COLO829 (cell line): ENCODE measurements at places on chromosomes 1 and 21.

DNA sequence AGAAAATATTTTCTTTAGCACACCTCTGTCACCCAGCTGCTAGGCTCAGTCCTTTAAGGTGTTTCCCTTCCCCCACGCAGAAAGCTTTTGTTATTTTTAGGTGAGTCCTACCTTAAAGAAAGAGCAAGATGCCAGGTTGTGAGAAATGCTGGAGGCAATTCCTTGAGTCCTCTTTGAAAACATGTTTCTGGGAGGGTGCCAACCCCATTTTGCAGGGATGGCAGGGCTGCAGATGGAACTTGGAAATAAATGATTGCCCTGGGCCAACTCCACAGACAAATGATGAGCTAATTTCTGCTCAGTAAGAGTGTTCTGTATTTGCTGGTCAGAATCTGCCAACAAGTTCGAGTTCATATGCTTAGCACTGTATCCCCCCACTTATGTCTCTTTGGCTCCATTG lies 119.2 kb upstream of the RAB3GAP2 start:
- DNase-seq = no peak

GRCh38 chr1:167629681-167630567 lies at the start of gene RCSD1:
TSS of gene RCSD1 (plus strand) at chr1:167630232. CDS start at chr1:167630424, 192 bp downstream.
- DNase-seq = no peak

DNA sequence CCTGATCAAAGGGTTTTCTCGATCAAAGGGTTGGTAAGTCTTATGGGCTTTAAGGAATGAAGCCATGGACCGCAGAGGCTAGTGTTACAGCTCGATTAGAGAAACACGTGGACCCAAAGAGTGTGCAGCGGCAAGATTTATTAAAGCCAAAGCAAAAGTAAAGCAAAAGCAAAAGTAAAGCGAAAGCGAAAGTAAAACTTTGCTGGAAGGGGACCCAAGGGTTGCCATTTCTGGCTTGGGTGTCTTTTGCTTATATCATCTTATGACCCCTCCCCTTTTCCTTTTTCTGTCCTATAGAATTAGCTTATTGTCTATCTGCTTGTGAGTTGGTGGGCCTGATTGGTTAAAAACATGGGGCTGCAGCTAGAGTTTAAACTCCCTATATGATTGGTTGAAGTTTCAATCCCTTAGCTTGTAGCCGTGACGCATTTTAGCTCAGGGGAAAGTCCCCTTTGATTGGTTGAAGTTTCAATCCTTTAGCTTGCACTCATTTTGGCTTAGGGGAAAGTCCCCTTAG lies 957.0 kb downstream of the AMY1C start:
- peak; percentile 2 for DNase-seq

DNA sequence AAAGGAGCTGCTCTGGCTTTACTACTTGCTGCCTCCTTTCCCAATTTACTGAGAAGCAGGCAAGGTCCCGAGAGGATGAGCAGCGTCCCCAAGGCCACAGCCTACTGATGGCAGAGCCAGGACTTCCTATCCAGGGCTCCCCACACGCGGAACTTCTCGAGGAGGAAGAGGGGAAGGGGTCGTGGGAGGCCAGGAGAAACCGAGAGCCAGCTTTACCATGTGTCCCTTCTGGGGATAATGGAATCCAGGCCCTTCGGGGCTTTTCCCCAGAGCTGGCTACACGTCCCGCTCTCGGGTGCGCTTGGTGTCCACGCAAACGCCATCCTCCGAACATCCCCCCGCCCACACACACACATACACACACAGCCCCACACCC lies 4.3 kb upstream of the CCN1 start:
- DNase-seq = no peak

DNA sequence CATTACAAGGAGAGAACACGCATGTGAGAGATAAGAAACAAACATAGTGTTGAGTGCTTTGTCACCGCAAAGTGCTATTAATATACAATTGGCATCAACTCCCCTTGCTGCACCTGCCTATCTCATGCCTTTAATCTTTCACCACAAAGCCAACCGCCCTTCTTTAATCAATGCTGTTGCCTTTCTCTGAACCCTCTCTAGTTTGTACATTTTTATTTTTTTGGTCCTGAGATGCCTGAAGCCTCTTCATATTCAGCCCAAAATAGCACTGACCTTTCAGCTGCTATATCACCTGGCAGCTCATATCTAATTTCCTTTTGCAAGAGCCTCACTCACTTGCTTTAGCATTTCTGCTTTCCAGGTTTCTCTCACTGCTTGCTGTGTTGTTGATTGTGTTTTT lies 504.7 kb downstream of the NUF2 start:
- no peak for DNase-seq

DNA sequence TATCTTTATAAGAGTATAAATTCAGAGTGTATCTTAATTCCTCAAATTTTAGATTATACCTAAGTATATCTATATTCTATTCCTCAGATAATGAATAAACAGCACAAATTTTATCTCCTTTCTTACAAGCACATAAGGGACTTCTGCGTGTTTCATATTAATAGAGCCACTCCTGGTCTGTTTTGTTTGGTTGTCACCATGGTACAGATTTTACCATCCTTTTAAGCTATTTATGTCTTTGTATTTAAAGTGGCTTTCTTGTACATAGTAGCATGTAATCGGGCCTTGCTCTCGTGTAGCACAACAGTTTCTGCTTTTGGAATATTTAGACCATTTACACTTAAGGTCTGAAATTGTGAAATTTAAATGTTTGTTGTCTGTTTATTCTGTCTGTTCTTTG lies 52.6 kb upstream of the SLC35A3 start:
- DNase-seq = no peak

DNA sequence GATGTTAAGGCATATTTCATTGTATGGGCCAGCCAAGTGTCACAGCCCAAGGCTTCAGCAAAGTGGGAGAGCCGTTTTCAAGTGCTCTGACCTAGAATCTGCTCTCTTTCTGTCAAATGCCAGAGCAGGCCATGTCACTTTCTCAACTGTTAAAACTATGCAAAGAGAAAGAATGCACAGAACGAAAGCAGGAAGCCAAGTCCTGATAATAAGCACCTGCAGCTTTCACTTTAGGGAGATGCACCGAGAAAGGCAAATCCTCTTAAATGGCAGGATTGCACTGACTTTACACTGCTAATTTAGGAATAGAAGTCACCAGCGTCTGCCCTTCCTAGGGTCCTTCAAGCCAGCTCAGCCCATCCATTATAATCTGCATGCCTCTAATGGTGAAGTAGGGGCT lies 49.2 kb upstream of the NTPCR start:
- DNase-seq = no peak

DNA sequence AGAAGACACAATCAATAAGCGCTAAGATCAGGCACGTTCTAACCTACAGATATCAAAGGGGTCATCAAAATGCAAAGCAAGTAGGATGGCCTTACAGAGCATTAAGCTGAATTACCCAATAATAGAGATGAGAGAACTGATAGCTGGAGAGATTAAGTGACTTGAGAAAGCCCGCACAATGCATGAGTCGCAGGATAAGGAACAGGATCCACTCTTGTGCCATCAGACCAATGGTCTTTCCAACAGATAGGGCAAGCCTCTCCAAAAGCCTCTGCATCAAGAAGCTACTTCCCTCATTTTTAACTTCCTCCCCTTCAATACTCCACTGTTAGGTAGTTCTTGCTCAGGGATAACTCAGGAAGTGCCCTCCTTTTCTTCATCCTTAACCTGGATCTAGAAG lies 2.6 kb downstream of the CHML start:
- DNase-seq = no peak

DNA sequence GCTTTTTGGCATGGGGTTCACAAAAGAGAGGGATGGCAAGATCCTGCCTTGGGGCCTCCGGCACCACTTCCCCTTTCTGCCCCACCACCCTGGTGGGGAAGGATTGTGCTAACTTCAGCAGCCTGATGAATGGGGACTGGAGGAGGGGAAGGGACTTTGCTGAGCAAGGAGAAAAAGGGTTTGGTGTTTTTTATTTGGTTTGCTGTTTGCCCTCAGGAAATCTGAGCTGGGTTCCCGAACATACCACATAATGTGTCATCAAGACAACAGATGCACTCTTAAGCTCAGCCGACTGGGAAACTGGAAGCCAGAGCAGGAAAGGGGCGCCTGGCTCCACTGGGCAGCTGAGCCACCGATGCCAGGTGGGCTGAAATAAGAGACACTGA lies 19.8 kb downstream of the OLFML2B start:
- peak; percentile 70 for DNase-seq

GRCh38 chr1:159441360-159441759 lies 1.8 kb downstream of the OR10J1 start:
- DNase-seq = no peak

- no peak for DNase-seq
Observed at GRCh38 chr1:9845914-9846313, 22.1 kb upstream of the CLSTN1 start.

GRCh38 chr1:220032911-220033310 lies 13.4 kb downstream of the EPRS1 start:
- no peak for DNase-seq

- DNase-seq = no peak
Observed at GRCh38 chr1:179883745-179884138, 1.7 kb downstream of the TOR1AIP1 start.

GRCh38 chr21:42777757-42778344 lies 101.5 kb downstream of the WDR4 start:
- DNase-seq = no peak
